COLO829 (cell line): ENCODE measurements at places on chromosomes 7 and 10.
A peak's percentile ranks its signal among the peaks of the same experiment; 100 is the strongest.

GRCh38 chr7:503575-504111 lies 16.0 kb downstream of the PDGFA start:
- DNase-seq = no peak

GRCh38 chr10:28837613-28838390 lies 160.5 kb downstream of the BAMBI start:
- DNase-seq = no peak

GRCh38 chr10:13915710-13916109 lies 328.9 kb downstream of the PRPF18 start:
- peak; percentile 78 for DNase-seq

GRCh38 chr10:113140143-113141011 lies 190.3 kb downstream of the TCF7L2 start:
- no peak for DNase-seq

- DNase-seq = peak; percentile 35
These were observed 120.0 kb upstream of the SAMD8 start for GRCh38 chr10:74991435-74991834.

- no peak for DNase-seq
These were observed 39.6 kb downstream of the BZW2 start for GRCh38 chr7:16685535-16685934.

DNA sequence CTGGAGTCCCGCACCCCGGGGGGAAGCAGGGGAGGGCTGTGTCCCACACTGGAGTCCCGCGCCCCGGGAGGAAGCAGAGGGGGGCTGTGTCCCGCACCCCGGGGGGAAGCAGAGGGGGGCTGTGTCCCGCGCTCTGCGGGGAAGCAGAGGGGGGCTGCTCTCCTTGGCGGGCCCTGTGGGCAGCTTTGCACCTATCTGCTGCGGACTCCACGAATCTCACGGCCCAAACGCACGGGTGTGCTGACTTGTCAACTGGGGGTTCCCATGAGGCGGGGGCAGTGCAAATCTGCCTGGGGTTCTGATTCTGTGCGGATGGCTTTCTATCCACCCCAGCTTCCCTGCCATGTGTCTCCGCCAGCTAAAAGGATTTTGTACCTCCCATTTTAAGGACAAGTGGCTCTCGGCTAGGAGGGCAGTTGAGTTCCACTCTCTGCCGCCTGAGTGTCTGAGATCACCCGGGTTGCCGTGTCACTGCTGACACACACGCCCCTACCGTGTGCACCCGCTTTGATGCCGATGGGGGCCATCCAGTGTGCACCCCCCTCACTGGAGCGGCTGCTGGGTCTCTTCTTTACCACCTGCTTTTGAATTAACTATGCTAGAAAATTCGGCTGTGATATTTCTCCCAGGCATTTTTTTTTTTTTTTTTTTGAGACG lies 20.5 kb downstream of the GPER1 start:
- DNase-seq = no peak

- DNase-seq = no peak
These were observed 4.5 kb upstream of the MACROH2A2 start for GRCh38 chr10:70048030-70048723.

DNA sequence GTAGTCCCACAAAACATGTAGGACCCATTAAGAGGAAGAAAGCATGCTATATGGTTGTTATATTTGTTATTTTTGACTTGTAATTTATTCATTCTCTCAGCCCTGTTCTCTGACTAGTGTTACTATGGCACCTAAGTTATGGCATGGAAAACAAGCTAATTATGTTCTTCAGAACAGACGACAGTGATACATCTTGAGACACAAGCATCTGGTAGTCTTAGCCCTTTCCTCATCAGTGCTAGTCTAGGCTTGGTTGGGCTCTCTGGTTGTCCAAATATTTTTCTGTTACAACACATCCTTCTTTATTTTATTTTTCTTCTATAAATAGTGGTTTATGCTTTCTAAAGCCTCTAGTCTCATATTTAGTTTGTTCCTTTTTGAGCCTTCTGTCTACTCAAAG lies 308.3 kb upstream of the KAT6B start:
- DNase-seq = no peak

- DNase-seq = no peak
These were observed 91.7 kb downstream of the MARCHF5 start for GRCh38 chr10:92382631-92383030.

GRCh38 chr7:116496653-116497052 lies 2.9 kb upstream of the CAV2 start:
- no peak for DNase-seq

GRCh38 chr7:17651863-17652385 lies 288.4 kb downstream of the SNX13 start:
- peak; percentile 63 for DNase-seq

GRCh38 chr7:71857338-71857737 lies 554.8 kb downstream of the CALN1 start:
- no peak for DNase-seq

GRCh38 chr7:100122568-100122967 lies 3.1 kb downstream of the CNPY4 start:
- no peak for DNase-seq

GRCh38 chr10:54130394-54130793 lies 670.6 kb downstream of the PCDH15 start:
- no peak for DNase-seq
